ENCODE measurements at places on chromosomes 7 and 10. TPM values are rescaled to one million over a fixed set of nuclear protein-coding genes. Genes with fewer than 3 reads are reported as not detected.
A peak's percentile ranks its signal among the peaks of the same experiment; 100 is the strongest.

The EGR2 gene
- total RNA-seq, result 3.3 TPM

GRCh38 chr10:112498806-112499205 lies 51.8 kb downstream of the VTI1A start:
- DNase-seq, result no peak

- peak; percentile 46 for DNase-seq
Observed at GRCh38 chr7:235576-236395, 43.4 kb downstream of the FAM20C start.

DNA sequence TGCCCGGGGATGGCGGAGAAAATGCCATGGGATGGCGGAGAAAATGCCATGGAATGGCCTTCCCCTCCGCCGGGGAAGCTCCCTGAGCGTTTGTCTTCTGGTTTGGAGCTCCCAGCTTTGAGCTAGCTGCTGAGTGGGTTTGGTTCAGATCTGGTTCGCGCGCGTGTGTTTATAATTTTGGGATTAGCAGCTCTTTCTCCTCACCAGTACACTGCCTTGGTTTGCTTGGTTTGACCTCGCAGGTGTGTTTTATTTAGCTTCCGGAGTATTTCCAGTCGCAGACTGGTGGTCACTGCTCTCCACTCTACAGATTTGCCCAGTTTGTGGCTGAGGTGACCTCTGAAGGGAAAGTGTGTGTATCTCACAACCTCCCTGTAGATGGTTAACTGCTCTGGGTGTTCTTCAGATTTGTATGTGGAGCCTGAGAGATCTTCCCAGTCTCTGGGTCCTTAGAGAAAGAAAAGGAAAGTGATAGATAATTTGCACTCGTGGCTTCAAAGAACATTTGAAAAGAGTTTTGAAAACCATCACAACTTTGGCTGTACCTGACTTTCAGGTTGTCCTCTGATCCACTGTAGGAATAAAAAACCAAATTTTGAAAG lies 597 bp downstream of the ZNF277 start:
- DNase-seq, result no peak

The PNLIPRP2 gene
- total RNA-seq, result 2.3 TPM

GRCh38 chr7:46834921-46835320 lies 747.0 kb downstream of the TNS3 start:
- DNase-seq, result no peak

The SMC3 gene
- 19.8 TPM for total RNA-seq

The NUTM2A gene
- 2.7 TPM for total RNA-seq

- no peak for DNase-seq
Observed at GRCh38 chr7:33186192-33186591, 56.8 kb downstream of the BBS9 start.

GRCh38 chr10:125700355-125700911 lies 17.5 kb upstream of the TEX36 start:
- DNase-seq, result no peak

DNA sequence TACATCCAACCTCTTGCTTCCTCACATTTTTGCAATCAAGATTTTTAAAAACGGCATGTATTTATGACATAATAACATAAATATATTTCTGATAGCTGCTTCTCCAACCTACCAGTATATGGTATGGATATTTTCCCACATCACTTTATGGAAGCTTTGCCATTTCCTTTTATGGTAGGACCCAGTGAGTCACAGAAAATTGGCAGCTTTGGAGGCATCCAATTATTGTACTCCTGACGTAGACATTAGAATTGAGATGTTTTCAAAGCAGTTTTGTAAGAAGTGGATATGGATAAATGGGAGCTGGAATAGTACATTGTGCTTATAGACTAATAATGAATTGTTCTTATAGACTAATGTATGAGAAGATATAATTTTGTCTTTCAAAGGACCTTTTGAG lies 23.8 kb upstream of the BICC1 start:
- no peak for DNase-seq

DNA sequence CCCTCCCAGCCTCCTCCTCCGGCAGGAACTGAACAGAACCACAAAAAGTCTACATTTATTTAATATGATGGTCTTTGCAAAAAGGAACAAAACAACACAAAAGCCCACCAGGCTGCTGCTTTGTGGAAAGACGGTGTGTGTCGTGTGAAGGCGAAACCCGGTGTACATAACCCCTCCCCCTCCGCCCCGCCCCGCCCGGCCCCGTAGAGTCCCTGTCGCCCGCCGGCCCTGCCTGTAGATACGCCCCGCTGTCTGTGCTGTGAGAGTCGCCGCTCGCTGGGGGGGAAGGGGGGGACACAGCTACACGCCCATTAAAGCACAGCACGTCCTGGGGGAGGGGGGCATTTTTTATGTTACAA lies 83.3 kb downstream of the PAX2 start:
- no peak for DNase-seq

DNA sequence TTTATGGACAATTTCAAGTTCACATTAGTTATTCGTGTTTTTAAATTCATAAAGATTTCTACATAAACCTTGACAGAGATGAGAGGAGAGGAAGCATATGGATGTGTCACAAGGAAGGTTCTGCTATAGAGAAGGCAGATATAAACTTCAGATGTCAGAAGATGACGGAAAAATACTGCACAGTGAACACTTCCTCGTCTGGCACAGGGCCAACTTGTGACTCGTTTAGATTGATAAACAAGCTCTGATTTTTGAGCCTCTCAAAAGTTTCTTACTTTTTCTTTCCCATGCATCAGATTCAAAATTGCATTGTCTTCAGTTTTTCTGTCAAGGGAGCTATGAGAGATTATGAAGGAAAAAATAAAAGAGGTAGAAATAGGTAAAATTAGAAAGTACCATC lies 156.4 kb upstream of the MINDY3 start:
- DNase-seq, result no peak

DNA sequence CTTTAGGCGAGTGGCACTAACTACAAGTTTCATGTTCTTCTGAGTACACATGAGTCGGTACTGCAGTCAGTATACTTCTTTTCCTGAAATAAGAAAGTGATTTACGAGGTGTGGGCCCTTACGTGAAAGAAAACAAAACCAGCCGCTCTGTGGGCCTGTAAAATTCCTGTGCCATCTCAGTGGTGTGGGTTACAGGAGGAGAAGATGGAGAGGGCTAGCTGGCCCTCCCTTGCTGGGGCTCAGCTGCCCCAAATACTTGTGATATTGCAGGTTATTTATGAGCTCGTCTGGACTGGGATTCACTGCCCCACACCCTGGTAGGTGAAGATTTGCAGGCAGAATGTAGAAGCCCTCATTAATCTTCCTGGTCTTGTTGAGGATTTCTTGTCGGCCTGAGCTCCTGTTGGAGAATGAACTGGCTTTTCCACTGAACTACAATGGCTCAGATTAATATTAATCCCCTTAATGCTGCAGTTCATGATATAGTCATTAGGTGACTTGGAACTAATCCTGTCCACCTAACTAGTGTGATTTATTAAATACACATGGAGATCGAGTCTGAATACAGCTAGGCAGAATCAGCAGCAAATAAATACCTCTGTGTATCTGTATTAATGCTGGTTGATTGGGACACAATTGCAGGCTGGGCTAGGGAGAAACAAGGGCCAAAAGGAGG lies 68.0 kb downstream of the GBF1 start:
- DNase-seq, result no peak

DNA sequence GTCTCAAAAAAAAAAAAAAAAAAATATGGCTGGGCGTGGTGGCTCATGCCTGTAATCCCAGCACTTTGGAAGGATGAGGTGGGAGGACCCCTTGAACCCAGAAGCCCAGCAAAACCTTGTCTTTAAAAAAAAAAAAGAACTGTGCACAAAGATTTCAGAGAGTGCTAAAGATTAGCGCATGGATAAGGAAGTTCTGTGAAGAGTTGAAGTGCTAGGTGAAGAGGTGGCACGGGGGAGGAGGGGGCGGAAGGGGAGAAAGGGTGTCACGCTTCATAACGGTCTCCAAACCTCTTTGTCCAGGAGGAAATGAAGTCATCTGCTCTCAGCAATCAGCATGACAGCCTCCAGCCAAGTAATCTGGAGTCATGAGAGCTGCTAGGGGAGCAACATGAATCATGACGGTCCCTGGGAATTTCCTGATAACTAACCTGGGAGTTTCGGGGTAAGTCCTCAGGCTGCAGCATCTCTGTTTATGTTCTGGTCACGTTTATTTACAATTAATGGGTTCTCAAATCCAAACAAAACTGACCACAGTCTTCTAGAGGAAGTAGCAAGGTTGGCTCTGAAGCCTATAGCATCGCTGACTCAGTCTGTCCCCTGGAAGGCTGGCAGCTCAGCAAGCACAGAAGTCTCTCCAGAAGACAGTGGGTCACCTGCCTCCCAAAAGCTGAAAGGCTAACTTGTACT lies 1.9 kb upstream of the PLAU start:
- peak; percentile 33 for DNase-seq

GRCh38 chr7:79055722-79056415 lies 397.6 kb downstream of the MAGI2 start:
- no peak for DNase-seq

DNA sequence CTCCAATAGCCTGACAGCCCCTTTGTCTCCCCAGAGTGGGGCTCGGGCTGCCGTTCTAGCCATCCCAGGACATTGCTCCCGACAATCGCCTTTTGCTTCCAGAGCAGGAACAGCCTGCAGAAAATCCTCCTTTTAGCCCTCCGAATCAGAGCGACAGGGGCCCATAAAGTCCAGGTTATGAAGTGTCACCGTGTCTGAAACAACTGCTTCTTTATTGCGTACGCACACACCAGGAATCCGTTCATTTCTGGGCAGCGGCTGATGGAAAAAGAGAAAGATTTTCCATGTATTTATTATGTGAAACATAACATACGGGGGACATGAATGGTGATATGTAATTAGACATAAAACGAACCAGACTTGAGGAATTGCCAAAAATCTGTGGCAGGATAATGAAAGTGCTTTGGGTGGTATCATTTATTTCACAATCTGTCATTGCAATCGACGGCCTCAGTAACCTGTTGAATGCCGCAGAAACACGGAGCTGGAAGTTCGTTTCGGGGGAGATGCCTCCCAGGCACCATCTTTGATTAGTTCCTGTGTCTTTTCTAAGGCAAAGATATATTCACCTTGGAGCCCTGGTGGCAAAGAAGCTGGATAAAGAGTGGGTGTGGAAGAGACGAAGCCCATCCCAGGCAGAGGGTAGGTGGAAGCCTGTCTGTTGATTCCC lies 48.1 kb downstream of the FAM241B start:
- no peak for DNase-seq

The SP8 gene
- not detected for total RNA-seq

- no peak for DNase-seq
Observed at GRCh38 chr10:133245439-133246235, 8.0 kb downstream of the VENTX start.

- DNase-seq, result no peak
Observed at GRCh38 chr7:122487131-122487530, 182.6 kb upstream of the FEZF1 start.
